ENCODE measurements at places on chromosomes 11 and 22. TPM values are rescaled to one million over a fixed set of nuclear protein-coding genes. Genes with fewer than 3 reads are reported as not detected.

FOLH1 gene
- total RNA-seq: not detected

MPZL2 gene
- not detected for total RNA-seq

ZFPL1 gene
- total RNA-seq: 91.9 TPM

NFRKB gene
- total RNA-seq: 19.6 TPM

MCAM gene
- 358 TPM for total RNA-seq

TRIM44 gene
- 64.5 TPM for total RNA-seq

MS4A4A gene
- not detected for total RNA-seq

WNT7B gene
- total RNA-seq: not detected

OR52E8 gene
- not detected for total RNA-seq

CRACR2B gene
- not detected for total RNA-seq

SLC22A12 gene
- total RNA-seq: not detected

P2RY2 gene
- not detected for total RNA-seq

IMMP1L gene
- 50.9 TPM for total RNA-seq

GUCY1A2 gene
- total RNA-seq: 0.13 TPM

GLYAT gene
- not detected for total RNA-seq

ATG2A gene
- 22.5 TPM for total RNA-seq

- DNase-seq: no peak
Measured at GRCh38 chr11:21465920-21466319, 727.0 kb upstream of the ANO5 start.

- DNase-seq: no peak
Measured at GRCh38 chr11:115345361-115345760, 158.9 kb downstream of the CADM1 start.

GRCh38 chr11:18729426-18729825 lies 3.4 kb upstream of the IGSF22 start:
- DNase-seq: no peak

GRCh38 chr22:20558534-20558933 lies 51.1 kb downstream of the MED15 start:
- DNase-seq: no peak

DNA sequence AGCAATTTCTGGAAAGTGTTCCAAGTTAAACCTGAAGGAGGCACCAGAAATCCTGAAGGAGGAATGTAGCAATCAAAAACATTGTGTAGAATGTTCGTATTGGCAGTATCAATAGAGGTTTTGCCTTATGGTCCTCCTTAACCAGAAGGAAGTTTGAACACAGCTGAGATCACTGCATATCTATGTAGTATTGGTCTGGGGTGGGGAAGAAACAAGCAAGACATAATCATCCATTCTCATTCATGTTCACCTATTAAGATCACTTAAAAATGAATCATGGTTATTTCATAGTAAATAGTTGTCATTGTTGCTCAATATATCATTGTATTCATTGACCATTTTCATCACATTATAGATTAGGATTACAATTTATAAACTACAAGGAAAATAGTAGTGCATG lies 160.5 kb downstream of the DDX10 start:
- DNase-seq: no peak

DNA sequence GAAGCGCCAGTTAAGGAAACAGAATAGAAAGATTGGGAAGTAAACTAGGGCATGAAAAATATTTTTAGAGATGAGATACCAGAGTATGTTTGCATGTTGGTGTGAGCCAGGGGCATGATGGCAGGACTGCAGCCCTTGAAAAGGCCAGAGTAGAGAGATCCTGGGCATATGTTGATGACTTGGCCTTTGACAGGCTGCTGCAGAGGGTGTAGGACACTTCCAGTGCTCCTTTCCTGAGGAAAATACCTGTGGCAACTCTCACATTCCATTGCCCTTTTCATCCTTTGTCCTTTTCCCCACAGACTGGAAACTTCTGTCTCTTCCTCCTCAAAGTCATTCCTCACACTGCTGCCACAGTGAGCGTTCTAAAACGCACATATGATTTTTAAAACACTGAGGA lies 150.7 kb upstream of the CCDC90B start:
- no peak for DNase-seq

DNA sequence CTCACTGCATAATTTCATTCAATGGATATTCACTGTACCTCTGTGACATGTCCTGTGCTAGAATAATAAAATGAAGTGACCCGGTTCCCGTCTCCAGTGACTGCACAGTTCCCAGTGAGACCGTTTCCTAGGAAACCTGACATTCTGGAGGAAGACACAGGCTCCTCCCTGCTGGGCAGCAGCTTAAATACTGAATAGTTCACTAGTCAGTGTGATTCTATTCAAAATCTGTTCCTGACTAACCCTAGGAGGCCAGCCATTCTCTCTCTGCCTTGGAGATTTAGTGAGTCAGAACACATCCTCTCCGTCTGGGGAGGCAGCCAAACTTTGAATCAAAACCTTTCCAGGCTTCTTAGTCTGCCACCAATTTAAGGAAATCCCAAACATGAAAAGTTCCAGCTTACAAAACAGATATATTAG lies 11.3 kb downstream of the TRIM66 start:
- DNase-seq: peak; percentile 59

- DNase-seq: no peak
Measured at GRCh38 chr22:35552196-35552842, 11.7 kb downstream of the RASD2 start.

GRCh38 chr11:4481240-4481582 lies 1.2 kb upstream of the OR52K1 start:
- no peak for DNase-seq

- DNase-seq: no peak
Measured at GRCh38 chr11:120635136-120635810, 123.7 kb downstream of the GRIK4 start.

DNA sequence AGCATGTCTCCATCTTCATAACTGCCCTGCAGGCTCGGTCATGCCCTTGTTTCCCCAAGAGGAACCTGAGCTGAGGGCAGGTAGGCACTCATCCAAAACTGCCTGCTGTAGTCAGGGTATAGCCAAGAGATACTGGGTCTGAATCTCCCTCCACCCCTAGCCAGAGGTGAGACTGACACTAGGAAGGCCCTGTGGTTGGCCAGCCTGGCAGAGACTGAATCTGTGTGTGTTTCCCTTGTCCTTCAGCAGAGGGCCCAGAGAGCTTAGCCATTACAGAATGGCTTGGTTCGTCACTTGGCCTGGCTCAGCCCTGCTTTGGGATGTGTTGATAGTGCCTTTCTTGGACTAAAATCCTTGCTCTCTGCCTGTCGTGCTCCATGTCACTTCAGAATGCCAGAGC lies 79.3 kb upstream of the SUSD2 start:
- DNase-seq: no peak

DNA sequence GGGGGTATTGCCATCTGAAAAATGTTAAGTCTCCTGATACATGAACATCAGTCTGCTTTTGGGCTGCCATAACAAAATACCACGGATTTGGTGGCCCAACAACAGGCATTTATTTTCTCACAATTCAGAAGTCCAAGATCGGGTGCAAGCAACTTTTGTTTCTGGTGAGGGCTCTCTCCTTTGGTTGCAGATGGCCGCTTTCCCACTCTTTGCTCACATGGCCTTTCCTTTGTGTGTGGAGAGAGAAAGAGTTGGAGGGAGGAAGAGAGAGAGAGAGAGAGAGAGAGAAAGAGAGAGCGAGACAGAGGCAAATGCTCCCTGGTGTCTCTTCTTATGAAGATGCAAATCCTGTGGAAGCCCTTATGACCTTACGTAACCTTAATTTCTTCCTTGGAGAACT lies 2.5 kb upstream of the KRTAP5-2 start:
- DNase-seq: no peak

DNA sequence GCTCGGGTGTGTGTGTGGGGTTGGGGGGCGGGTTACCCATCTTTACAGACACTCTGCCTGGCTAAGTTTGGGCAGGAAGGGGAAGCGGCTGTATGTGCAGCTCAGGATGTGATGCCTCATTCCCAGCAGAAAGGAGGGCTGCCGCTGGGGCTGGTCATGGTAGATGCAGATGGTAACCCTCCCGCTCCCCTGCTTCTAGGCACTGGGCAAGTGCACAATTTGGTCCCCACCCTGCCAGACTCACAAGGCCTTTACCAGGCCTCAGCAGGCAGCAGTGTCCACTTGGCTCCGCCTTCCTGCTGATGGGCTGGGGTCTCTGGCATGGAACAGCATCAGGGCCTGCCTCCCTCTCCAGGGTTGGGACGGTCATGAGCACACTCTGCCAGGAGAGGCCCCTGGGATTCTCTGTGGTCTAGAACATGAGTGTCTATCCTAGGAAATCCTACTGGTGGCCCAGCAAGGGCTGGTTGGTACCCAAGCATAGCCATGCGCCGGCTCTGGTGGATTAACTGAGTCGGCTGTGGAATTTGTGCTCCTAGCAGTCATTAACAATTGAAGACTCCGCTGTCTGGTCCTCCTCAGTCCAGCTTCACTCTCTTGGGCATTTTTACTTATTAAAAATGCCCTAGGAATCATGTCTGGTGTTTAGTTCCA lies 4.2 kb downstream of the LMO1 start:
- peak; percentile 25 for DNase-seq

- DNase-seq: no peak
Measured at GRCh38 chr11:28243061-28243460, 134.9 kb downstream of the METTL15 start.

GRCh38 chr11:56782167-56782847 lies 33.8 kb upstream of the OR9G4 start:
- DNase-seq: no peak

- no peak for DNase-seq
Measured at GRCh38 chr11:1918436-1919315, 827 bp upstream of the TNNT3 start.

DNA sequence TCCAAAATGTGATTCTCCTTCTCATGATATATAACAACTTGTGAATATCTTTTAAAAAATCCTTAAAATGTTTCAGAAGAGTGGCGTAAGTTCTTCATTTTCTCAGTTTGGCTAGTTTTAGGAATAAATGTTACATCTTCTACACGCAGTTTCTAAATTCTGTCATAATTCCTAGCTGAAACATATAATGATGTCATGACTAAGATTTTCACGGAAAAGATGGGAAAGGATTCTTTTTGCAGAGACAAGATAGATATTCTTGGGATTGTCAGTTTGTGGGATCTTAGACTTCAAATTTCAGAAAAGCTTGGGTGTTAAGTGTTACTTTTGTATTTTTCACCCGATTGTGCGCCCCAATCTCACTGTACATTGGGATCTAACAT lies 1.7 kb downstream of the EED start:
- DNase-seq: no peak

GRCh38 chr11:70603756-70604211 lies 205.5 kb downstream of the CTTN start:
- DNase-seq: no peak

DNA sequence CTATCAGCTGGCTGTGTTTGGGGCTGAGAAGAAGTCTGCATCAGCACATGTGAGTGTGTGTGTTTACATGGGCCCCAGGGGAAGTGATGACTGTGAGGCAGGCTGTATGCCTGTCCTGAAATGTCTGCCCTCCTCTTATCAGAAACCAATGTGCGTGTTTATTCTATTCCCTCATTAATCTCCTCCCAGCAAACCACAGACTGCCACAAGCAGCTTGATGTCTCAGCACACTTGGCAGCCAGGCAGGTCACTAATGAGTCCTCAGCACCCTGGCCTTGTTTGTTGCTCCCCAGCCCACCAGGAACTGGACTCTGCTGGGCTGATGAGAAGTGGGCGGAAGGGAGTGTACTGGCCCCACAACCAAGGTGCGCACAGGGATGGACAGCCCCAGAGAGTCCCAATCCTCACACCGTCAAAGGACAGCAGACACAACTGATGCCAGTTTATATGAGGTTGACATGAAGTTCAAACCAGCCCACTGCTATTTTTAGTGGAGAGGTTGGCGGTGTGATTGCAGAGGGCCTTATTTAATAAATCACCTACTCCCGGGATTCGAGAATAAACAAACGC lies 225.8 kb downstream of the ETS1 start:
- DNase-seq: peak; percentile 45

DNA sequence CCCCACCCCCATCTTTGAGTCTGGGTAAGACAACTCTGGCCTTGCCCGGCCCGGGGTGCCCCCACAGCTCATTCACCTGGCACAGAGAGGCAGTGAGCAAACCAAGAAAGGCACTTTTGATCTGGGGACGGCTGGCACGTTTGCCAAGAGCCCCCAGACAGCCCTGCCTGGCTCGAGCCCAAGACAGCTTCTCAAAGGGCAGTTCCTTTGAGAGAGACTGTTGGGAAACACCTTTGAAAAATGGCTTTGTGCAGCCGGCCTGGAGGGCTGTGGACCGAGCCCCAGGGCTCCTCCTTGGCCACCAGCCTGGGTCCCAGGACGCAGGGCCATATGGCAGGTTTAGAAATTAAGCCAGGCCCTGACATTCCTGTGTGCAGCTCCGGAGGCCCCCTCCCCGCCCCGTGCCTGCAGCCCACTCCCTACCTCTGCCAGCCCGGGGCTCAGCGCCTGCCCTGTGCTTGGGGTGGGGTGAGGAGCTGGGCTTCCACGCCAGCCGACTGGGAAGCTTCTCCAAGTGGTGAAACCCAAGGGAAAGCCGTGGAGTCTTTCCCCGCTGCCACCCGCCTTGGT lies 50.2 kb upstream of the SMIM38 start:
- no peak for DNase-seq

DNA sequence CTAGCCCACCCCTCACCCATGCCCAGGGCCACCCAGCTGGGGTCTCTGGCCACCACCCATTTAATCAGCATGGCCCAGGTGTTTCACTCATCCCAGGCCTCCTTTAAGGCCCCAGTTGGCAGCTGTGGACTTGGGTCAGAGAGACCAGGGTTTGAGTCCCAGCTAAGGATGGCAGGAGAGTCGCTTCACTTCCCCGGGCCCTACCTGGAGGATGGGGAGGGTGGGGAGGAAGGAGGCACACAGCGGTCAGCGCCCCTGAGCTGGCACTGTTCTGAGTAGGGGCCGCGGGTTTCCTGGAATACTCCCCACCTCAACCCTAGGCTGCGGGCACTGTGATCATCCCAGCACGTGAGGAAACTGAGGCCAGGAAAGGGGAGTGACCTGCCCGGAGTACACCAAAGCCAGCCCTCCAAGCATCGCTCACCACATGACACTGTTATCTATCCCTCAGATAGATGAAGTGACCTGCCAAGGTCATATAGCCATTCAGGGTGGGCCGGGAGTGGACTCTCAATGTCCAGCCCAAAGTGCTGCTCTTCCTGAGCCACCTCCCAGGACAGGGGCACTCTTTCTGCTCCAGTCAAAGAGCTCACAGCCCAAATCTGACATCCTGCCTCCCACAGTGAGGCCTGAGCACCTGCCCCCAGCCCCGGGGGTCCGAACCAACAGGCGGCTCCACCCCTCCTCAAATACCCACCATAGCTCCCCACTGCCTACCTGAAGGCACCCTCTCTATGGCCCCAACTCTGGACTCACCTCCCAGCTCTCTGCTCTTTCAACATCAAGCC lies 3.4 kb upstream of the ATP5MGL start:
- no peak for DNase-seq

DNA sequence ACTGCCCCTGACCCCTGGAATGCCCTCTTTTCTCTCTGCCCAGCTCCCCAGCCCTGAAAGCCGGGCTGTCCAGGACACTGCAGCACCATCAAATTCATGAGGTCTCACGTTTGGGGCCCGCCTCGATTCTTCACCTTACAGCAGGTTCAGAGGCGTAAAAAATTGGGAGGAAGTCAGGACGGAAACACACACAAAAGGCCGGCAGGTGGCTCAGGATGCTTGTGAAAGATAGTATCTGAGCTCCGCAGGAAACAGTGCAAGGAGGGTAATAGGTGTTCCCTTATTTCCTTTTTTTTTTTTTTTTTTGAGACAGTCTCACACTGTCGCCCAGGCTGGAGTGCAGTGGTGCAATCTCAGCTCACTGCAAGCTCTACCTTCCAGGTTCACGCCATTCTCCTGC lies 4.1 kb downstream of the RFPL2 start:
- DNase-seq: no peak

GRCh38 chr11:121571506-121571905 lies 118.7 kb upstream of the SORL1-AS1 start:
- no peak for DNase-seq

- no peak for DNase-seq
Measured at GRCh38 chr11:104870910-104871309, 27.4 kb downstream of the CASP12 start.
